ENCODE measurements at places on chromosomes 11 and 22. TPM values are rescaled to one million over a fixed set of nuclear protein-coding genes. Genes with fewer than 3 reads are reported as not detected.

DNA sequence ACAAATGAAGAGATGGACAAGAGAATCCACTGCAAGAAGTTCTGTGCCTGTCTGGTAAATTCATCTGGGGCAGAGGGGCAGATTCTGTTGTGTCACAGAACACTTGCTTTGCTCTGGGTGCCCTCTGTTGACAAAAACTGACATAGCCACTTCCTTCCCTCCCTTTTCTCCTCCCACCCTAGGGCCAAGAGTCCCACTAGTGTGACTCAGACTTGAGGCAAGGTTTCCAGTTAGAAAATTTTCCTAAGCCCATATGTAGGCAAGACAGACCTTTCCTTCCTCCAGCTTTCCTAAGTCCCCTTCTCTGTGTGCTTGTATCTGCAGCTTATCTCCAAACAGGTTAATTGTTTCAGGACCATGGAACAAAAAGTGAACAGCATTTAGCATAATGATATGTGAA lies 106.8 kb downstream of the RBFOX2 start:
- H3K4me1 ChIP-seq, result peaks cover 55% of the 10 kb centered on the region
- H3K27me3 ChIP-seq, result no peaks in the 10 kb centered on the region
- H3K27ac ChIP-seq, result peak overlapping the region; percentile 70
- DNase-seq, result peak; percentile 71
- H3K36me3 ChIP-seq, result no peaks in the 10 kb centered on the region
- H3K4me3 ChIP-seq, result no peak overlapping the region

GRCh38 chr22:20804650-20805049 lies 30.7 kb downstream of the SERPIND1 start:
- no peak overlapping the region for H3K27ac ChIP-seq
- peaks cover 98% of the 10 kb centered on the region for H3K36me3 ChIP-seq
- no peak for DNase-seq
- no peaks in the 10 kb centered on the region for H3K27me3 ChIP-seq

- H3K4me3 ChIP-seq, result no peak overlapping the region
- H3K36me3 ChIP-seq, result no peaks in the 10 kb centered on the region
- H3K27ac ChIP-seq, result no peak overlapping the region
- DNase-seq, result no peak
Measured at GRCh38 chr11:113838005-113838404, 37.4 kb downstream of the USP28 start.

- no peaks in the 10 kb centered on the region for H3K36me3 ChIP-seq
- no peak overlapping the region for H3K27ac ChIP-seq
- peaks cover 15% of the 10 kb centered on the region for H3K4me1 ChIP-seq
- H3K27me3 ChIP-seq, result no peaks in the 10 kb centered on the region
Measured at GRCh38 chr11:69537855-69538640, 56.6 kb downstream of the LINC01488 start.

DNA sequence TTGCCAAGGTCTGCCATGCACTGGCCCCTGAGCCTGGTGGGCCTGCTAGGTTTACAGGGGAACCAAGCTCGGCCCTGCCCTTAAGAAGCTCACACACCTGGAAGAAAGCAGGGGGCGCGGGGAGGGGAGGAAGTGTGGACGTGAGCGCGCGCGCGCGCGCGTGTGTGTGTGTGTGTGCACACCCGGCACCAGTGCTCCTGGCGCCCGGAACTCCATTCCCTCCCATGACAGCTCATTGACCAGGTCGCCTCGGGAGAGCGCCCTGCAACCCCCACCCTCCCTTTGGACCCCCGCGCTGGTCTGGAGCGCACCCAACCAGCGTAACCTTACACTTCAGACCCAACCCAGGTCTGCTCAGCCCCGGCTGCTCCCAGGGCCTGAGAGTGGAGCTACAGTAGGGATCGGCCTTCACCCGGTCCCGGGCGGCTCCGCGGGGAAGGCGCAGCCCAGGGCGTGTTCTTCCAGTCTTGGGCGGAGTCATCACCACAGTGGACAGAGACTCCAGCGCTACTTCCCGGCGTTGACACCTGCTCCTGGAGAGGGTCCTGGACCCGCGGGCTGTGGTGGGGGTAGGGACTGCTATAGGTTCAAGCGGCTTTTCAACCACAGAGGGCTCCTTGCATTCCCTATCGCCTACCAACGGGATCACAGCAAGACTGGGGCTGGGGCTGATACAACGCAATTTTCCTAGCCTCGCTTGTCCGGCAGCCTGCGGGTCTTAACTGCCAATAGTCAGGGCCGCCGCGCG lies 1.5 kb downstream of the GALNT18 start:
- H3K4me3 ChIP-seq, result peak overlapping the region; percentile 81
- H3K27ac ChIP-seq, result peak overlapping the region; percentile 83
- H3K27me3 ChIP-seq, result no peaks in the 10 kb centered on the region

GRCh38 chr22:29937940-29938693 lies 55.1 kb downstream of the MTMR3 start:
- no peak for DNase-seq
- no peaks in the 10 kb centered on the region for H3K27me3 ChIP-seq
- H3K27ac ChIP-seq, result no peak overlapping the region
- peaks cover 18% of the 10 kb centered on the region for H3K4me1 ChIP-seq
- H3K36me3 ChIP-seq, result no peaks in the 10 kb centered on the region

- H3K27me3 ChIP-seq, result no peaks in the 10 kb centered on the region
- peaks cover 13% of the 10 kb centered on the region for H3K4me1 ChIP-seq
- H3K27ac ChIP-seq, result no peak overlapping the region
- no peak overlapping the region for H3K4me3 ChIP-seq
- DNase-seq, result no peak
Measured at GRCh38 chr11:123407130-123407995, 22.7 kb upstream of the GRAMD1B start.

DNA sequence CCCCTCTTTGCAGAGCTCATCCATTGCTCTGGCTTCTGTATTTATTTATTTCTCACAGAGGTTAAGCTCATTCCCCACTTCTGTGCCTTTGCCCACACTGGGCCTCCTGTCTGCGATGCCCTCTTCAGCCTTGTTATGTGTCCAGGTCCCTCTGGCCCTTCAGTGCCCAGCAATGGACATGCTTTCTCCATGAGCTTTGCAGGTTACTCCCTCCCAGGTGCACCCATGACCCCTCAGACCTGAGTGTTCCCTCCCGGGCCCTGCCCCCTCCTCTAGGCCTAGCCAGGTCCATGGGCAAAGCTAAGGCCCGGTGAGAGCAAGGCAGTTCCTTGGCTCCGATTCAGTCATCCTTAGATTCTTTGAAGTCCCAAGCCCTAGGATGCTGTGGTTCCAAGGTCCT lies 17.5 kb upstream of the ARHGEF17 start:
- H3K4me1 ChIP-seq, result peaks cover 28% of the 10 kb centered on the region
- H3K36me3 ChIP-seq, result no peaks in the 10 kb centered on the region
- no peak overlapping the region for H3K27ac ChIP-seq
- H3K4me3 ChIP-seq, result no peak overlapping the region
- H3K27me3 ChIP-seq, result no peaks in the 10 kb centered on the region

DNA sequence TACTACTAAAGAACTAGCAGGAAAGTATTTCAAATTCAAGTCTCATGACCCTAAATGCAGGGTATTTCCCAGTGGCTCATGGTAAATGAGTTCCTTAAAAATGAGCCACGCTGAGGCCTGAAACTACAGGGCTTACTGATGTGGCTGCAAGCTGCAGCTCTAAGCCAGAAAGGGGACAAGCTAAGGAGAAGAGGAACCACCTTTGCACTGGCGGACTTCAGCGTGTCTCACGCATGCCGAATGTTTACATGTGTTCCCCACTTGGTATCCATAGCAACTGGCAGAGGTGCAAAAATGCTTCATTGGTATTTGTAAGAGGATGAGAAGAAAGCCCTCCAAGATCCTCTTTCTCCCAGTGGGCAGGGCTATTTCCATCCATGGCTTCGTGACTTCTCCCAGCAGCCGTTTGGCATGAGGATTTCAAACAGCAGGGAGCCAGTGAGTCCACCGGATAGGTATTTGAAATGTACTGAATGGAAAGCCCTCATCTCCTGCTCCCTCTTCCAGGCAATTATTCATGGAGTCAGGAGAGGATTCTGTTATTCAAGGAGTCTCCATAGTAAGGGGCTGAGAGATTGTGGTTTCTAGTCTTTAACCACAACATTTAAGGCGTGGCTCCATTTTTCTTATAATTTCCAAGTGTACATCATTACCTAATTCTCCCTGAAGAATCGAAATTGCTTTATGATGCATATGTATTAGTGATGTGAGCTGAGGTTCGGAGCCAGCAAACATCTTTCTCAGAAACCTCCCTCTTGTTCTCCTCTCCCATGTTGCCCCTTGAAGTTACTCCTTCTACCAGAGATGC lies 55.3 kb upstream of the CD44 start:
- no peak overlapping the region for H3K4me3 ChIP-seq
- no peaks in the 10 kb centered on the region for H3K36me3 ChIP-seq
- DNase-seq, result peak; percentile 69
- H3K27me3 ChIP-seq, result no peaks in the 10 kb centered on the region
- H3K4me1 ChIP-seq, result peaks cover 75% of the 10 kb centered on the region

DNA sequence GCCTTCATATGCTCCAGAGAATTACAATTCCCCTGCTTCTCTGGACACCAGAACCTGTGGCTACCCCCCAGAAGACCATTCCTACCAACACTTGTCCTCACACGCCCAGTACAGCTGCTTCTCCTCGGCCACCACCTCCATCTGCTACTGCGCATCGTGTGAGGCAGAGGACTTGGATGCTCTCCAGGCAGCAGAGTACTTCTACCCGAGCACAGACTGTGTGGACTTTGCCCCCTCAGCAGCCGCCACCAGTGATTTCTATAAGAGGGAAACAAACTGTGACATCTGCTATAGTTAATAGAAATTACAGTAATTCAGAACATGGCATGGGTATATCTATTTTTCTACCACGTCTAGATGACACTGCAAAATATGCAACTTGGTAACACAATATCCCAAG lies 9.8 kb downstream of the POU2AF3 start:
- peak; percentile 61 for DNase-seq
- peaks cover 3% of the 10 kb centered on the region for H3K27me3 ChIP-seq
- no peaks in the 10 kb centered on the region for H3K36me3 ChIP-seq
- H3K27ac ChIP-seq, result no peak overlapping the region

- H3K4me3 ChIP-seq, result no peak overlapping the region
- no peak for DNase-seq
- H3K27me3 ChIP-seq, result no peaks in the 10 kb centered on the region
- H3K4me1 ChIP-seq, result no peaks in the 10 kb centered on the region
Measured at GRCh38 chr11:106468086-106468485, 390.6 kb downstream of the AASDHPPT start.

DNA sequence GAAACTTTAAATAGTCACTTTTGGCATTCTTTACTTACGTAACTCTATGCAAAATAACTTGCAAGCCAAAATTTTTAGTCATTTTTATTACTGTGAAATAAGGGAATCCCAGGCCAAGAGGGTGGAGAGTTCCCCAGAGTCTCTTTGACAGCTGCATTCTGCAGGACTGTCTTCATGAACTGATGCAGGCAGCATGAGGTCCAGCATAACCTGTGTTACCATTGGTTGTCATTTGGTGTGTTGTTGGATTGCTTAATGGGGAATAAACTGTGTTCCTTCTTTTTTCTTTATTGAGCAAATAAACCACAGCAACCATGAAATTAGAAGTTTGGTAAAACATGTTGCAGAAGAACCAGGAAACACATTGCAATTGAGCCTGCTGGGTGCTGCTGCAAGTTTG lies 24.6 kb downstream of the MMP27 start:
- H3K27ac ChIP-seq, result no peak overlapping the region
- H3K27me3 ChIP-seq, result no peaks in the 10 kb centered on the region
- H3K36me3 ChIP-seq, result no peaks in the 10 kb centered on the region
- H3K4me1 ChIP-seq, result no peaks in the 10 kb centered on the region
- no peak overlapping the region for H3K4me3 ChIP-seq
- no peak for DNase-seq

- peaks cover 12% of the 10 kb centered on the region for H3K36me3 ChIP-seq
- DNase-seq, result no peak
- no peak overlapping the region for H3K27ac ChIP-seq
Measured at GRCh38 chr11:90218606-90219005, 4.2 kb downstream of the CHORDC1 start.

DNA sequence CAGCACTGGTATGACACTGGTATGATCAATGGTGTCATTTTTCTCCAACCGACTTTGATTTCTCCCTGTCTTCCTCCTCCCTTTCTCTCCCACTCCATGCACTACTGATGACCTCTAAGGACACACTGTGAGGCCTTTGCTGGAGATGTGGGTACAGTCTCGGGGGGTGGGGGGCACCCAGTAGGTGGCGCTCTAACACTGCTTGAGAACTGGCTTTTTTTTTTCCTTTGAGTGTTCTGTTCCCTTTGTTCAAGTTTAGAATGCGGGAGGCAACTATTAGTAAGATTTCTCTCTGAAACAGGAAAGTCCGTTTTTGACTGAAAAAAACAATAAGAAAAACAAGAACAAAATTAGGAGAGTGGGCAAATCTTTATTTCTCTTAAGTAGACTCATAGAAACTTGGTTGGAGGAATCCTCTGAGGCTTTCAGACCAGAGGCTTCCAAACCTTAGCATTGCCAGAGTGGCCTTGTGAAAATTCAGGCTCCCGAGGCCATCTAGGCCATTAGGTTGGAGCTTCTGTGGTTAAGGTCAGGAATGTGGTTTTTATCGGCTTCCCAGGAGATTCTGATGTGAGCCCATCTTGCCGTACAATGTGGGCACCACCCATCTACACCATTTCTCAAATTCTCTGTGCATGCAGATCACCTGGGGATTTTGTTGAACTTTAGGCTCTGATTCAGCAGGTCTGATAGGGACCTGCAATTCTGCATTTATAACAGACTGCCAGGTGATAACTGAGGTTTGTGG lies 43.2 kb downstream of the PANX1 start:
- peaks cover 8% of the 10 kb centered on the region for H3K4me1 ChIP-seq
- no peak overlapping the region for H3K27ac ChIP-seq
- DNase-seq, result no peak

- no peaks in the 10 kb centered on the region for H3K36me3 ChIP-seq
- H3K27me3 ChIP-seq, result no peaks in the 10 kb centered on the region
- DNase-seq, result peak; percentile 93
- peak within 1 kb of the TSS; percentile 80 for H3K27ac ChIP-seq
Measured at GRCh38 chr11:73218106-73218829, at the start of gene P2RY2. Gene P2RY2 (plus strand): TSS chr11:73218281. CDS start chr11:73234160, 15,879 bp downstream.

DNA sequence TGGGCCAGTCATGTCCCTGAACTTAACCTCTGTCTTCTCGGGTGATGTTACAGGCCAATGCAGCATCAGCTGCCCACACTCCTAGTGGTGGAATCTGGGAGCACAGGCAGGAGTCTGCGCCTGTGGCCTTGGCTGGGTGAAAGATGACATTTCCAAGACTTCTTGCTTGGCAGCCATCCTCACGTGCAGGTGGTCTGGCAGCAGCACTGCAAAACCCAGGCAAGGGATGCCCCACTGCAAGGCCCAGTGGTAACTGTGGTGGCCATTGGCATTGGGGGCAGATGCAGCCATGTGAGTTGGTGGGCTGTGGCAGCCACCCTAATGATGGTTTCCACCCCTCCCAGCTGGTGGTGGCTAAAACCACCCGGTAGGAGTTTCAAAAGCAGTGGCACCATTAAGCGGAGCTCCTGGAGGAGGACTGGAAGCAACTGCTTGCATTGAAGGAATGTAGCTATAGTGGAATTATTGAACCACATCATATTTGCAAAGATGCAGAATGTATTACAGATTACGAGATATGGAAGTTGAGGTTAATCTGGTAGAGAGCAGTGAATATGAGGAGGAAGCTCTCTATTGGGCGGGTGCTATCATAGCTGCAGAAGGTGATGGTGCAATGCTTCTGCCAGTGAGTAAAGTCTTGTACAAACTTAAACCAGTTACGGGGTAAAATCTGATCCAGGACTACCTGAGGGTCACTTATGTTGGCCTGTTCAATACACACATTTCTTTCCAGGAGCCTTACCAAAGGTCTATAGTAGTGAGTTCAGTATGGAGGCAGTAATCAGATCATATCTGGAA lies 120.7 kb upstream of the TOP3B start:
- no peaks in the 10 kb centered on the region for H3K36me3 ChIP-seq
- DNase-seq, result no peak

The ARHGAP20 gene
- total RNA-seq, result 0.11 TPM

The CAVIN3 gene
- total RNA-seq, result 40.4 TPM

The APLNR gene
- total RNA-seq, result 6.8 TPM

The GGTLC2 gene
- not detected for total RNA-seq

The GPR83 gene
- 0.19 TPM for total RNA-seq

The SPON1 gene
- total RNA-seq, result 3.0 TPM

The BIK gene
- 0.88 TPM for total RNA-seq
